Stimulated activated CD8-positive, alpha-beta memory T cell treated with anti-CD3 and anti-CD28 coated beads, Interleukin-2, amount 100 ng/mL, for 48 hours (primary cell): ENCODE measurements at places on chromosomes 16 and 17.

GRCh38 chr17:68034452-68034776 lies 1.1 kb upstream of the KPNA2 start:
- no peak for DNase-seq

GRCh38 chr17:491086-492021 lies 138.7 kb upstream of the RPH3AL start:
- peak; percentile 14 for DNase-seq

GRCh38 chr16:80883159-80883642 lies 78.8 kb upstream of the CDYL2 start:
- no peak for DNase-seq

DNA sequence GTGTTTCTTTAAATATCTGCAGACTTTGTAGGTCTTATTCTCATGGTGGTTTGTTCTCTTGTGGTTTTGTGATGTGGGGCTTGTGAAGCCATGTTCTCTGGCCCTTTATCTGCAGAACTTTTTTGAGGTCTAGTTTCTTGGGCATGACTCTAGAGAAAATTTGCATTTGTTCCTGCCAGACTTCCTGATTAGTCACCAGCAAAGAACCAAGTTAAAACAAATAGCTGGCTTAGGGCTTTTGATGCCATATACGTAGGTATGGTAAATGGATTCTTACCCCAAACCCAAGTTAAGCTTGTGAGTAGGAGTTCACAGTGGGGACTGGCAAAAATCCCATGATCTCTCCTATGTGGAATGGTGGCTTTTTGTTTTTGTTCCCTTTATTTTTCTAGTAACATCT lies 68.7 kb upstream of the IRX3 start:
- no peak for DNase-seq

GRCh38 chr17:42240201-42240600 lies 36.0 kb downstream of the STAT5B start:
- no peak for DNase-seq

DNA sequence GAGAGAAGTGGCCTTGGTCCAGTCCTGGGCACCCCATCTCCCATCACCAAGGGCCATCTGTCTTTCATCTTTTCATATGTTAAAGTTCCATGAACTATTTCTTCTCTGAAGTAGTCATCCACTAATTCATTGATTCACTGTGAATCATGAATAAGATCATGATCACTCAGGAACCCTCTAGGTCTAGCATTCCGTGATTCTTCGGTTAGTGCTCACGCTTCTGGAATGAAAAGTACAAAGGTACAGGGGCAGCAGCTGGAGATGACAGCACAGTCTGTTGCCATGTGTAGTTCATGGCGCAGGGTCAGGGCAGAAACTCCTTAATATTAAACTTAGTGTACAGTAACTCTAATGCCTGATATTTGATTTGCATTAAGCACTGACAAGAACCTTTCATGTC lies 127.1 kb downstream of the CDH13 start:
- no peak for DNase-seq

DNA sequence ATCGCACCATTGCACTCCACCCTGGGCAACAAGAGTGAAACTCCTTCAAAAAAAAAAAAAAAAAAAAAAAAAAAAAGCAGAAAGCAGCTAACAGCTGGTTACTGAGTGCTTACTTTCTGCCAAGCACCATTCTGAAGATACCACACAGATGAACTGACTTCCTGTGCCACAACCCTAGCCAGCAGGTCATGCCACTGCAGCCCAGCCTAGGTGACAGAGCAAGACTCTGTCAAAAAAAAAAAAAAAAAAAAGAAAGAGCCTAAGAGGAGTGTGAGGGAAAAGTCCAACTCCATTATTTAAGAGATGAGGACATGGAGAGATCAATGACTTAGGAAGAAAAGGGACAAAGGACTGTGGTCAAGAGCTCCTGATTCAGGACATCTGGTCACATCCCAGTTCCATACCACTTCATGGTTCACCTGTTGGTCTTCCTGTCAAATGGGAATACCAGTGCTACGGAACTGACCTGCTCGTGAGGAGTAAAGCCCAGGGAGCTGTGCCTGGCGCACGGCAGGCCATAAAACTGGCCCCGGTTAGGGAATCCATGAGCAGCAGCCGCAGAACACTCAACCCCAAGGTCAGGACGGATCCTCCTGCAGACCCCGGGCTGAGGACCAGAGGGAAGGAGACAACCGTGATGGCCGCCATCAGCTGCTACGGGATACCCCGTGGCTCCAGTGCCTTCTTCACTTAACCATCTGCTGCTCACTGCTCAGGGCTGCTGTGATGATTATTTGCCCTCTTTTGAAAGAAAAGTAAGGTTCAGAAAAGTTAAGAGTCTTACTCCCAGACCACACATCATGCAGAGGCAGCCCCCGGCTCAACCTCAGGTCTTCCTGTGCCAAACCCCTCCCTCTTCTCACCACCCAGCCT lies 950 bp downstream of the KLHDC4 start:
- DNase-seq = no peak

GRCh38 chr17:83100220-83100852 lies 20.9 kb downstream of the METRNL start:
- DNase-seq = no peak

GRCh38 chr16:24729243-24729950 lies at the start of gene TNRC6A:
Gene TNRC6A (plus strand): TSS chr16:24729651. CDS start chr16:24729842, 191 bp downstream.
- DNase-seq = peak; percentile 79

DNA sequence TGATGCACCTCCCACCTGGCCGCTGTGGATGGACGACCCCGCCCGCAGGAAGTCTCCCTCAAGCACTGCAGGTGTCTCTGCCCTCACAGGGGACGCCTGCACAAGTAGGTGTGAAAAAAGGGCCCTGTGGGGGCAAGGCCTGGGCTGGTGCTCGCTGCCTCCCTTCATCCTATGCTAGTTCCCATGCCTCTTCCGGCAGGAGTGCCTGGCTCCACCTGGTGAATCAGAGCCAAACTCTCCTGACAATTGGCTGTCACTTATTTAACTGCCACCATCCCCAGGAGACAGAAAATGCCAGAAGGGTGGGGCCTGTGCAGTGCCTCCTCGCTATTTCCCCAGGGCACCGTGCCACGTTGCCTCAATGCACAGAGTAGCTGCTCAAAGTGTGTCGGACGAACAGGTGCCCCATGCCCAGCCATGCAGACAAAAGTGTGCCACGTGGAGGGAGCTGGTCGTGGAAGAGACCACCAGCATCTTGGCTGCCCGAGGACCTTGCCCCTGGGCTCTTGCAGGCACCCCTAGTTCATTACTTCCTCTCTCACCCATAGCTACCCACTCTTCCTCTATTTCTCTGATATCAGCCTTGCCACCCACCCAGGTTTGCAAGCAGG lies 170.7 kb downstream of the SEC14L1 start:
- DNase-seq = no peak

- no peak for DNase-seq
These were observed 374.8 kb downstream of the ZFHX3 start for GRCh38 chr16:72673118-72673517.

- no peak for DNase-seq
These were observed 57.2 kb upstream of the MED9 start for GRCh38 chr17:17419631-17420030.

DNA sequence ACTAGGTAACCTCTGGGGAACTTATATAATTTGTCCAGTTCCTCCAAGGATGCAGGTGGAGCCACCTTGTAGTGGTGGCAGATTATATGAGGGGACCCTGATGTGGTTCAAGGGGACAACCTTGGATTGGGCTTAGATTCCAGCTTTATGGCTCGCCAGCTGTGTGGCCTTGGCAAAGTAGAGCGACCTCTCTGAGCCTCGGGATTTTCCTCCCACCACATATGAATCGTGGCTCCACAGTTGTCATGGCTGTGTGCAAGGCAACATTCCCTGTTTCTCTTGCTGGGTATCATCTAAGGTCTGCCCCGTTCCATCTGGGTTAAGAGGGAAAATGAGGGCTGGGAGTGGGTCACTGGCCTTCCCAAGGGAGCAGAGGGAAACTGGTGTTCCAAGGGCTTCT lies 104.6 kb downstream of the RAB11FIP4 start:
- no peak for DNase-seq
